ENCODE measurements at places on chromosomes 4 and X.

DNA sequence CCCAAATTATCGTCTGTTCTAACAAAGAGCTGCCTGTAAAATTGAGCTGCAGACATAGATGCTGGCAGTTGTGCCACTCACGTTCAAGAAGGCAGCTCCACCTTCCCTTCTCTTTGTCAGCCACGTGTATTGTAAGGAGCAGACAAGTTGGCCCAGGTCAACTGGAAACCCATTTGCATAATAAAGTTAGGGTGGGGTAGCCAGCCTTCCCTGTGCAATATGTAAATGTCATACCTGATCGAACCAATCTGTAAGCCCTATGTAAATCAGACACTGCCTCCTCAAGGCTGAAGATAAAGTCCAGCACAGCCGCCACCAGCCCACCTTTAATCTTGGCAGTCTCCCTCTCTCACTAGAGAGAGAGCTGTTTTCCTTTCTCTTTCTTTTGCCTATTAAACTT is 117.2 kb downstream of the TMEM144 start:
- DNase-seq = no peak

DNA sequence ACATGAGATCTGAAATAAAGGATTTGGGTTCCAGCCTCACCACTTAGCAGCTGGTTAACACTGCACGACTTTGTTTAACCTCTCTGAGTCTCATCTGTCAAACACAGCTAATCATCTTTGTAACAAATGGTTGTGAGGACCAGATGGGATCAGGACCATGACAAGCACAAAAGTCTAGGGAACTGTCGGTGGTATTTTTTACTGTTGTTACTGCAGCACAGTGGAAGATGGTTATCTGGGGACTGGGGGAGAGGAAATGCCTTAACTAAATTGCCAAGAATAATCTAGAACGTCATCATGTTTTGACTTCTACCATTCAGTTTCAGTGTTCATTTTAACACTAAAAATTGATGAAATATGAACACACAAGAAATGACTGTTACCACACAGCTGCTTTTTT is 99.5 kb downstream of the ADGRA3 start:
- peak; percentile 18 for DNase-seq

DNA sequence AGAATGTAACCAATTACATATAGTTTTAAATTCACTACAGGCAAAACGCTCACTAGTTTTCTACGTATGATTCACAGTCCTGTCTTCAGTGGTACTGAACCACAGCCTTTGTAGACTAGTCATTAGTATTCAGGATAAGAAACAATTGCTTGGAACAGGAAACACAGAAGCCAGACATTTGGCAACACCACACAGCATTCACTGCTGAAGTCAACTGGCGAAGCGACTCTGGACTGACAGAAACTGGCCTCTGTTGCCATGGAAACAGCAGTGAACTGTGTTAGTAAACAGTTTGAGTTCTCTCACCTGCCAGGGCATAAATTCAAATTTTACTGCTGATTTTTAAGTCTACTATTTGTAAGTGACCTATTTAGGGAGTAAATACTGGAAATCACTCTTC is 57.6 kb downstream of the MAPK10 start:
- DNase-seq = no peak

DNA sequence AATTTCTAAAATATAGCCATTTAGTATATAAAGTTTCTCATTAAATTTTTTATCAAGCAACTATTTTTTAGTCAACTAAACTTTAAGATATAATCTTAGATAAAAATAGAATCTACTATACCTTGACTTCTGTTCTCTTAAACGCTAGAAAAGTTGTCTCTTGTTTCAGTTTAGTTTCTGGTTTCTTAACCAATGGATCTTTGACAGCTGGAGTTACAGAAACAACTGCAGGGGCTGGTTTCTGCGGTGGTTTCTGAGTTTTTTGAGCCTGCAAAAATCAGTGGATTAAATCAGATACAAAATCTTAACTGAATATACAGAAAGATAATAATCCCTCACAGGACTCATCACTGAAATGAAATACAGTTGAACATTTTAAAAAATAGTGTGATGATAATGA is 21.9 kb downstream of the INTS12 start:
- no peak for DNase-seq

- DNase-seq = no peak
These were observed 185.4 kb downstream of the OR13H1 start for GRCh38 chrX:131729295-131729694.

DNA sequence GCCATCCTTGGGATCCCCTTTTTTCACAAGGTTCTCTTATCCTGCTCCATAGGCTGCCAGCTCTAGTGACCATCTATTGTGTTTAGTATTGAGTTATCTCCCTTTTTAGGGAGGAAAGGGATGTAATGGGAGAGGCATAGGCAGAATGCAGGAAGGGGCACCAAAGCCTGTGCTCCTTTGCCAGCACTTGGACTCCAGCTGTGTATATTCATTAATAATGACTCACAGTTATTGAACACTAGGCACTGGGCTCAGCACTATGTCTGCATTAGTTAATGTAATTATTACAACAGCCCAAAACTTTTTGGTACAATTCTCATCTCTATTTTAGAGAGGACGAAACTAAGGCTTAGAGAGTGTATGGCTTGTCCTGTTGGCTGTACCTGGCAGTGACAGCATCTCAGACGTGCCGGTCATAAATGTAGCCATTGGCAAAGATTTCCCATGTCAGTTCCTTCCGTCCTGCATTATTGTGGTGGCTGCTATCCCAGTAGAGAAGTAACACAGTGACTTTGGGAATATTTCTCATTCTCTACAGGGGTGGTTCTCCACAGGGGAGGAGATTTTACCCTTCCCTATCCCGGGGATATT is 90.3 kb downstream of the AFF1 start:
- no peak for DNase-seq

DNA sequence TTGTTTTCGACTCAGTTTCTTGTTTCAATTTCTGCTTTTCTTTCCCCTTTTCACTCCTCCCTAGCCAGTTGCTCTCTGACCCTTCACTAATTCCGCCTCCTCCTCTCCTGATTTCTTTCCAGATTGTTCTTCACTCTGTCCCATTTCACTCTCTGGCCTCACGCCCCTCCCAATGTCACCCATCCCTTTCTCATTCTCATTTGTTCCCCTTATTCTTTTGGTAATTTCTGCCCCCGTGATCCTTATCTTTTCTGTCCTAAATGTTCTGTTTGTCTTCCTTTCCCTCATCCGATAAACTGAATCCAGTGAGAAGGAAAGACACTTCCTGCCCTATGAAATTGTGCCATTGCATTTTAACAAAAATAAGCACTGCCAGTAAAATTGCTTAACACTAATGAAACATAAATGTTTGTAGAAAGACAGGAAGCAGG is 94.5 kb upstream of the RASGEF1B start:
- DNase-seq = no peak

Measured in non-pigmented ciliary epithelial cell (primary cell).